ENCODE measurements at places on chromosomes 5 and 9.

- no peak for DNase-seq
Observed at GRCh38 chr9:372128-372527, 157.5 kb downstream of the DOCK8 start.

DNA sequence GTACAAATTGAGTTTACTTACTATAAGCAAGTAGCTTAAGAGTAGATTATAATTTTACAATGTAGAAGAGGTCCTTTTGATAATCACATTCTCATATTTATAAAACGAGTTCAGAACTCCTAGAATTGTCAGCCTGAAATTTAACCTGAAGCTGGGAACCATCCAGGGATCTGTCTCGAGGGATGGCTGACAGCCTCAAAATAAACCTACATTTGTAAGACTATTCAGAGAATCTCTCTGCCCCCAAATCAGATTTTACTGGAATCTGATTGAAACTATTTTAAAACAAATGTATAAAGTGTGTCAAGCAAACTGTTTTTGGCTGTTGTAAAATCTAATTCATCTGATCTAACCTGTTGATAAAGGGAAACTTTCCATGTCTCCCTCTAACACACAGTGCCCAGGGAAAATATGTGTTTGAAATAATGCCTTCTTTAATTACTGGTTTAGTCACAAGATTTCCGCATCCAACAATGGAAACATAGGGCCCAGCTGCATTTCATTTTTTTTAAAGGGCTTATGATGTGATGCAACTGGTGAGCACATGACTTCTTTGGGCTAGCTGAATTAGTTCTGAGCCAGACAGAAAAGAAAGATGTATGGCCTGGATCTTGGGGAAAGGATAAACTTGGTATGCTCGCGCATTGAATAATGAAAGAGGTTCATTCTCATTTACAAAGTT is 30.3 kb downstream of the SLC25A46 start:
- no peak for DNase-seq

DNA sequence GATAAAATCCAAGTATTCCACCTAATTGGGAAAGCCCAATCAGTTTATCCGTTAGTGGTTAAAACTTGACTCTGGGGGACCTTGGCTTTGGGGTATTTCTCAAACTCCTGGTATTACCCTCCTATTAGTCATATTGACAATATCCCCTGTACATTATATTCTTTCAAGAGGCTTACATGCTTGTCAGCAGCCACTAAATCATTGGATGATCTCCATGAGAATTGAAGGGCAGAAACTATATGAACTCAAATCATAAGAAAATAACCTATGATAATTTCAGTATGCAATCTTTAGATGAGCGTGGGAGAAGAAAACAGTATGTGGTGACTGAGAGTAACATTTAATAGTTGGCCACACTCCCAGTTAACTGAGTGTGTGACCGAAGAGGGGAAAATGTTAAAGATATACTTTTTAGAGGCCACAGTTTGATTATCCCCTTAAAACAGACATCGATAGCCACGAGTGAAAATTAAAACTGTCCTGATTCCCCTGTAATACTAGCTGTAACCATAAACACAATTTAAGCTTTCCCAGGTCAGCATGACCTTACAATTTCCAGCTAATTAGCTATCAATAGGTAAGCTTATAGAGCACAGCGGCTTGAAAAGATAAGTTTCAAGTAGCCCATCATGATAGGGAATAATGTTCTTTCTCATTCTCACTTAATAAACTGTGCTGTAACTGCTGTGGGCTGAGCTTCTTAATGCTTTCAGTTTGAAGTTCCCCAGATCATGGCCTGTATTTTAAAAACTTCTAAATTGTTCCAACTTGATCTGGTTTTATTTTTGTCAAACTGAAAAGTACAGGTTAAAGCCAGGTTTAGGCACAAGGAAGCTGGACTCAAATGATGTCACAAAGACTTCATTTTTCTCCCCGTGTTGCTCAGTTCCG is 58.6 kb downstream of the PUM3 start:
- no peak for DNase-seq

DNA sequence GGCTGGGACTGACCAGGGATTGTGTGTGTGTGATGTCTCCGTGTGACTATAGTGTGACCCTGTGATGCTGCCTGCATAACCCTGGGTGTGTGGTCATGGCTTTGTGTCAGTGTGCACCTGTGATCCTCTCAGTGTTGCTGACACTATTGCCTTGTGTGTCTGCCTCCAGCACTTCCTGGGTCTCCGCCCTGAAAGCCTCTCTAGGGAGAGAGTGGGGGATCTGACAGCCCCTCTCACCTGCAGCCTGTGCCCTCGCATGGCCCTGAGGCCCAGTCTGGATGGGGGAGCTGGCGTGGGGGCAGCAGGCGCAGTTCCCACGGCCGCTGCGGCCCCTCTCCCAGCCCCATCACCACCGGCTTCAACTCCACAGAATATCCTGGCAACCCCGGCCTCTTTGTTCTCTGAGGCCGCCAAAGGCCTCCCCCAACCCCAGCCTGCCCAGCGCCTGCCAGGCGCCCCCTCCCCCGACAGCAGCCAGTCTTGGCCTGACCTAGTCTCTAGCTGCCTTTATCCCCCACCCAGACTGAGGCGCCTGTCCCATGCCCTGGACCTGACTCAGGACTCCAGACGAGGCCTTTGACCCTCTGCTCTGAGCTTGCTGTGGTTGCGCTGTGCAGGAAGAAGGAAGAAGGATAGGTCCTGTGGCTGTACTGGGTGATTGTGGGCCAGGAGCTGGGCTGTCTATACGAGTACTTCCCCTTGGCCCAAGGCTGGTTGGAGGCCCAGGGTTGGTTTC is 38.7 kb downstream of the CXXC5 start:
- DNase-seq = no peak

GRCh38 chr5:172079876-172080275 is 73.4 kb upstream of the FBXW11 start:
- DNase-seq = no peak

GRCh38 chr5:137190441-137190840 is 308.7 kb downstream of the SPOCK1 start:
- DNase-seq = no peak

DNA sequence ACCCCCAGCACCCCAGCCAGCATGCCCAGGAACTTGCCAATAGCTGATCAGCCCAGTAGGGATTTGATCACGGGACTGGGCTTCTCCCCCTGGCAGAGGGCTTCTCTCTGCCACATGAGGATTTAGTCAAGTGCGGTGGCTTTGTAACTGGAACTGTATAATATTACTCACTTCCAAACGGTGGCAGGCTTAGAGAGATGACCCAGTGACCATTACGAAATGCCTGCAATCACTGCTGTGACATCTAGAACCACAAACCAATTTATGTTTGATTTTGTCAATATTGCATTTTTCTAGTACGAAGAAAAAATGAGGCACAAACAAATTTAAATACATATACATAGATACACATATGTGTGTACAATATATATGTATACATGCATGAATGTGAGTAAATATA is 192.1 kb downstream of the ERCC6L2 start:
- no peak for DNase-seq

GRCh38 chr9:78453450-78453849 is 156.5 kb downstream of the PSAT1 start:
- no peak for DNase-seq

DNA sequence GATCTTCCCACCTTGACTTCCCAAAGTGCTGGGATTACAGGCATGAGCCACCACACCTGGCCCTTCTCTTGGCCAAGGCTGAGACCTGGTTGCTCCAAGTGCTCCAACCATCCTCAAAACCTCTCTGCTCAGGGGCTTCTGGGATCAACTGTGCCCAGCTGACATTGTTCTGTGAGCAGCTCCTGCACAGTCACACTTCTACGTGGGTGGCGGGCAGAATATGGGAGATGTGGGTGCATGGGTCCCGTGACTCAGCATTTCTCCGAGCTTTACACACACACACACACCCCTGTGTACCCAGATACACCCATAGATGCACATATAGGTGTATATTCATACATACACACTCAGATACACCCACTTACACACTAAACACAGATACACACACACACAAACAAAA is 10.5 kb upstream of the MYORG start:
- DNase-seq = no peak

- no peak for DNase-seq
Observed at GRCh38 chr5:6567835-6568234, 65.0 kb downstream of the NSUN2 start.

GRCh38 chr5:160486573-160486972 is 64.9 kb downstream of the PTTG1 start:
- no peak for DNase-seq

DNA sequence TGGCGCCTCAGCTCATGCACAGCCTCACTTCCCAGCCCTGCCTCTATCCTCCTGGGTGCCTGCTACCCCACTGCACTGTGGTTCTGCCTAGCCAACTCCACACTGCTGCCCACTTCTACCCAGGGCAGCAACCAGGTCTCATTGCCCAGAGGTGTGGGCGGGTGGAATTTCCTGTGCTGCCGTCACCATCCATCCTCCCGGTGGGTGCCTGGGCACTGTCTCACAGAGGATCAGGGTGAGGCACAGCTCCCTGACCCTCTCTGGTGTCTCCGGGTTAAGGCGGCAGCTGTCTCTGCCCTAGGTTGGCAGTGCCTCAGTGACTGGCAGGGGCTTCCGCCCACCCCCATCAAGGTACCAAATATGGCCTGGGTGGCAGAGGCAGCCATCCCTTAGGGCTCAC is 4.3 kb upstream of the MTMR12 start:
- no peak for DNase-seq

DNA sequence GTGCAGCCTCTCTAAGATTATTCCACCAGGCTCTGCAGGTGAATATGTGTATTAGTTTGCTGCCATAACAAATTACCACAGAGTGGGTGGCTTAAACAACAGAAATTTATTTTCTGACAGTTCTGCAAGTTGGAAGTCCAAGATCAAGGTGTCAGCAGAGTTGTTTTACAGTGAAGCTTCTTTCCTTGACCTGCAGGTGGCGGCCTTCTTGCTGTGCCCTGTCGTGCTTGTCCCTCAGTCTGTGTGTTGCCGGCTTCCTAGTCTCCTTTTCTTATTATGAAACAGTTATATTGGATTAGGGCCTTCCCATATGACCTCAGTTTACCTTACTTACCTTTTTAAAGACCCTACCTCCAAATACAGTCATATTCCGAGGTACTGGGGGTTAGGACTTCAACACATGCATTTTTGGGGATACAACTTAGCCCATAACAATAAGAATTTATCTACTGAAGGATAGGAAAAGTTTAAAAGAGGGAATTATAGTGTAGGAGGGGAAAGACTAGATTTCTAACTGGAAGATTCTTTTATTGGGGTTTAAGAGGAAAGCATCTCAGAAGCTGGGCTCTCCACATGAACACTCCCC is 97.4 kb downstream of the OSTF1 start:
- peak; percentile 39 for DNase-seq

DNA sequence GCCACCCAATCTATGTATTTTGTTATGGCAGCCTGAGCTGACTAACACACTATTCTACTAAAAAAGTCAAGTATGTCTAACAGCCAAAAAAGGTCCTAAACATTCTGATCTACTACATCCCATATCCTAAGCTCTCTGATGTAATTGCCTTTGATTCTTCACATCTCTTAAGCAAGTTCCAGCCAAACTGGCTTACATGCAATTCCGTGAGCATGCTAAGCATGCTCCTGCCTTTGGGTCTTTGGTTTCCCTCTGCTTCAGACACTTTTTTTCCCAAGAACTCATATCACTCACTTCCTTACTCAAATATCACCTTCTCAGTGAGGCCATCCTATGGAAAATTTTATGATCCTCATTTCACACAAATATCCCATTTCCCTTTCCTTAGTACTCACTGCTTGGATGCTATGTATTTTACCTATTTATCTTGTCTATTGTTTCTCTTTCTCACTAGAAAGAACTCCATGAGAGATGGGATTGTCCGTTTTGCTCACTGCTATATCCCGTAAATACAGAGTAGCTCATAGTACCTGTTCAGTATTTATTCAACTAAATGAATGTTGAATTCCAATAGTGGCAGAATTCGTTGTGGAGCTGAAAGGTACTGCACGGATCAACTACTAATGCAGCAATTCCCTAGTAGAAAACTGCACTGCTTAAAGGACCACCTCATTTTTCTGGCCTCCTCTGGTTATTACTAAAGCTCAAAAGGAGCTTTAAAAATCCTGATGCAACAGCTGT is 2.3 kb upstream of the SLC12A2 start:
- no peak for DNase-seq

DNA sequence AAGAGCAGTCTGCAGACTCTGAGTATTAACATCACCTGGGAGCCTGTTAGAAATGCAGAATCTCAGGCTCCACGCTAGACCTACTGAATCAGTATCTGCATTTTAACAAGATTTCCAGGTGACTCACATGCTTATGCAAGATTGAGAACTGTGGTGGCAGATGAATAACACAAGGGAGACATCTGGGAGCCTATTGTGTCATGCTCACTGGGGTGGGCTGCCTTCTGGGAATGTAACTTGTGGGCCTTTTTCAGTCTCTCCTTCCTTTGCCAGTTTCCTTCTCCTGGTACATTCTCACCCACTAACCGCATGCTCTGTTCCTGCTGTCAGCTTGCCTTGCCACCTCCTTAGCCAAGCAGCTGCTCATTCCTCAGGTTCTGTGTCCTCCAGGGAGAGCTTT is 176.6 kb upstream of the C9orf72 start:
- no peak for DNase-seq

Data from liver (tissue), 10 donors.